HepG2 (cell line): ENCODE measurements at places on chromosomes 12 and 14. TPM values are rescaled to one million over a fixed set of nuclear protein-coding genes. Genes with fewer than 3 reads are reported as not detected.

Gene TEX22
- polyA plus RNA-seq, result 0.07 and 0.16 TPM in 2 replicates

Gene ACRBP
- 0.37 and 0.46 TPM in 2 replicates for polyA plus RNA-seq

Gene TUBA1B
- polyA plus RNA-seq, result 1,008 and 1,353 TPM in 2 replicates

DNA sequence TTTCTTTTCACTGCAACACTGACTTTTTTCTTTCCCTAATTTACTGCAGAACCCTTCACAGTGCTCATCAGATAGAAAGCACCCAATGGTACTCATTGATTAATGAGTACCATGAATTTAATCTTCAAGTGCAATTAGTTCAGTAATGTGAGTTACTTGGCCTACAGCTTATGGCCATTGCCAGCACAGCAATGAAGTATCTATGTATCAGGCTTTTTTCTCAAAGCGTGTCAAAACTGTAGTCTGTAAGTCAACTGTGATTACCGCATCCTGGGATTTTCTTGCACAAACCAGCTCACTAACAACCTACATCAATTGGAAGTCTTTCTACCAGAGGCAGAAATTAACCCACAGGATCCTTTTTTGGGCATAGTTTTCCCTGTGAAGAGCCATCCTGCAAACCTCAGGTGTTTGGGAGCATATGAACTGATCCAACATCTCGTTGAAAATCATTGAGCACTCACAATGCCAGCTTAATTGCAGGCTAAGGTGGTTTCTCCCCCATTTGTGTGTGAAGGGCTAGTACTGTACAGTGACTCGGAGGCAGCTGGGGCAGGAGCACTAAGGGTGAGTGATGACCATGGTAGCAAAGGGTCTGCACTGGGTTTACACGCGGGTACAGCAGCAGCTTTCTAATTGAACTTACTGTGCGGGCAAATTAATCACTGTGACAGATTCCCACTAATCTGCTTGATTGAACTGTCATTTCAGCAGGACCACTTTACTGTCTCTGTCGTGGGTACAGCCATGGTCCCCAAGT lies 619.3 kb downstream of the SNAPC1 start:
- H3K27me3 ChIP-seq, result no peaks in the 10 kb centered on the region
- no peak for DNase-seq
- no peak overlapping the region for H3K27ac ChIP-seq
- H3K4me1 ChIP-seq, result no peaks in the 10 kb centered on the region
- no peak overlapping the region for H3K4me3 ChIP-seq

GRCh38 chr14:36755756-36756155 lies 94.1 kb downstream of the PAX9 start:
- no peaks in the 10 kb centered on the region for H3K36me3 ChIP-seq
- no peaks in the 10 kb centered on the region for H3K27me3 ChIP-seq
- no peaks in the 10 kb centered on the region for H3K4me1 ChIP-seq
- no peak for DNase-seq

DNA sequence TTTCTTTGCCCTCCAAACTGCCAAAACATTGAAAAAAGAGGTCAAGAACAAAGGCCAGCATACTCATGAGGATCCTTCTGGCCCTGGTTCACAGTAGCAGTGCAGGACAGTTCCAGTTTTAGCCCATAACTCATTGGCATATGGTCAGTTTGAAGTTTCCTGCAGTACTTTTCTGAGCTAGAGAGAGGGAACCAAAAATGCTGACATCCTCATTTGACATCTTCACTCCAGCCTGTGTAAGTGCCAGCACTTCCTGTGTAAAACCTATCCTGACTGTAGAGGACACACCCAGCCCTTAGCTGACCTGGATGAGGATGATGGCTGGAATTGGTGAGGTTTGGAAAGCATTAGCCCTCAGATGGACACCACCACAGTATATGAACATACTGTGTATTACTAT lies 84.1 kb downstream of the FGD4 start:
- no peak overlapping the region for H3K27ac ChIP-seq
- no peak overlapping the region for H3K4me3 ChIP-seq
- no peaks in the 10 kb centered on the region for H3K27me3 ChIP-seq
- DNase-seq, result no peak
